Forelimb muscle (tissue), 1 donor: ENCODE measurements at places on chromosomes 16 and 17. TPM values are rescaled to one million over a fixed set of nuclear protein-coding genes. Genes with fewer than 3 reads are reported as not detected.

GSG1L gene
- polyA plus RNA-seq = 2.0 TPM

TMEM92 gene
- 0.76 TPM for polyA plus RNA-seq

ZNF629 gene
- 12.3 TPM for polyA plus RNA-seq

ABCA8 gene
- polyA plus RNA-seq = 55.9 TPM

PYDC1 gene
- 2.1 TPM for polyA plus RNA-seq

AKTIP gene
- 48.2 TPM for polyA plus RNA-seq

MARCHF10 gene
- 0.77 TPM for polyA plus RNA-seq

ESRP2 gene
- 0.52 TPM for polyA plus RNA-seq

MGAT5B gene
- 0.38 TPM for polyA plus RNA-seq

IGFALS gene
- 0.44 TPM for polyA plus RNA-seq

KRT25 gene
- polyA plus RNA-seq = not detected

HEATR9 gene
- polyA plus RNA-seq = 0.10 TPM

SOCS1 gene
- 2.6 TPM for polyA plus RNA-seq

PPY gene
- polyA plus RNA-seq = not detected

KRT40 gene
- 10.9 TPM for polyA plus RNA-seq

CD300LB gene
- polyA plus RNA-seq = 0.20 TPM

UNC13D gene
- polyA plus RNA-seq = 3.7 TPM

PCGF2 gene
- polyA plus RNA-seq = 30.6 TPM

TEX19 gene
- polyA plus RNA-seq = not detected

DNASE1L2 gene
- polyA plus RNA-seq = 1.1 TPM

TMED6 gene
- 1.5 TPM for polyA plus RNA-seq

AMDHD2 gene
- 9.7 TPM for polyA plus RNA-seq

CBFB gene
- polyA plus RNA-seq = 42.5 TPM

TNFRSF13B gene
- polyA plus RNA-seq = 0.13 TPM

MT1G gene
- polyA plus RNA-seq = not detected

TAF15 gene
- polyA plus RNA-seq = 110 TPM

GPR142 gene
- 0.20 TPM for polyA plus RNA-seq

KRTAP4-1 gene
- polyA plus RNA-seq = not detected

EPOP gene
- polyA plus RNA-seq = 0.51 TPM

ABCA10 gene
- polyA plus RNA-seq = 9.5 TPM

KCNG4 gene
- polyA plus RNA-seq = 0.03 TPM

FA2H gene
- polyA plus RNA-seq = 0.09 TPM

KCNH4 gene
- polyA plus RNA-seq = not detected

EVI2A gene
- polyA plus RNA-seq = 1.9 TPM

PDPK1 gene
- polyA plus RNA-seq = 30.2 TPM

CDRT15L2 gene
- not detected for polyA plus RNA-seq
